B cell (primary cell): ENCODE measurements at places on chromosomes 1 and 21. TPM values are rescaled to one million over a fixed set of nuclear protein-coding genes. Genes with fewer than 3 reads are reported as not detected.

The SPRR5 gene
- not detected in 2 replicates for total RNA-seq

The RER1 gene
- 117 and 118 TPM in 2 replicates for total RNA-seq

The KRTAP21-2 gene
- total RNA-seq = not detected in 2 replicates

The DEPDC1 gene
- 0.07 TPM in 1 of 2 replicates, not detected in the other for total RNA-seq

The ZC3H12A gene
- 67.9 and 73.0 TPM in 2 replicates for total RNA-seq

The LCE1B gene
- total RNA-seq = not detected in 2 replicates

The NEK2 gene
- total RNA-seq = 0.32 TPM in 1 of 2 replicates, not detected in the other

GRCh38 chr21:31967334-31967733 is 94.5 kb downstream of the HUNK start:
- H3K27ac ChIP-seq = no peak overlapping the region
- DNase-seq = no peak
- no peak overlapping the region for H3K4me3 ChIP-seq

DNA sequence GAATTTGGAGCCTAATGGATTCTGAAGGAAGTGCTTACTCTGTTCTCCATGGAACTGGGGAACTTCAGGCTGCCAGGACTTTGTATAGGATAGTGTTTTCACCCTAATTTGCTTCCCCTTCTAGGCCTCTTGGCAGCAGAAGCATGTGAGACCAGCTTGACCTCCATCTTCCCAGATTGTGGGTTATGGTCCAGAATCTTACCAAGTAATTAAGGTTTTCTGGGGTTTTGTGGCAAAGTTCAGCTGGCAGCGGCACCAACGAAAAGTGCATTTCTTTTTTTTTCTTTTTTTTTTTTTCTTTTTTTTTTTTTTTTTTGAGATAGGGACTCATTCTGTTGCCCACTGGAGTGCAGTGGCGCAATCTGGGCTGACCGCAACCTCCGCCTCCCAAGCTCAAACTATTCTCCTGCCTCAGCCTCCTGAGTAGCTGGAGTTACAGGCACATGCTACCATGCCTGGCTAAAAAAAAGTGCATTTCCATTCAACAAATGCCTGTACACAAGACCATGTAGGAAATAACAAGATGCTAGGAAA is 3.4 kb upstream of the BMP8A start:
- DNase-seq = no peak
- H3K27me3 ChIP-seq = no peaks in the 10 kb centered on the region
- H3K27ac ChIP-seq = no peak overlapping the region
- peaks cover 8% of the 10 kb centered on the region for H3K4me1 ChIP-seq

- no peak overlapping the region for H3K4me3 ChIP-seq
- H3K27me3 ChIP-seq = no peaks in the 10 kb centered on the region
- no peaks in the 10 kb centered on the region for H3K36me3 ChIP-seq
These were observed 149.9 kb downstream of the MRPL39 start for GRCh38 chr21:25457411-25457810.

DNA sequence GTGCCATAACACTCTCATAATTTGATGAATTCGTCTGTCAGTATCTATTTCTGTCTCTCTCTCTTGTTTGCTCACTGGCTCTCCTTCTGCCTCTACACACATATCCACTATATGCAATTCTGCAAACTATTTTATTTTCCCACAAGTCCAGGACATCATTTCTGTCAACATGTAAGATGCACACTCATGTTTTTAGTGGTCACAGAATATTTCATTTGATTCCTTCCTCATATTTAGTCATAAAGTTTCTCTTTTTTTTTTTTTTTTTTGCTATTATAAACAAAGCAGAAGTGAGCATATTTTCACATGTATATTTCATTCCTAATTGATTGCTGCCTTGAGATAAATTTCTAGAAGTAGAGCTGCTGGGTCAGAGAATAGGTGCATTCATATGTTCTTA is 165.3 kb downstream of the PGBD5 start:
- no peaks in the 10 kb centered on the region for H3K27me3 ChIP-seq
- peaks cover 9% of the 10 kb centered on the region for H3K4me1 ChIP-seq
- H3K36me3 ChIP-seq = no peaks in the 10 kb centered on the region
- no peak overlapping the region for H3K27ac ChIP-seq
- no peak overlapping the region for H3K4me3 ChIP-seq
- no peak for DNase-seq

DNA sequence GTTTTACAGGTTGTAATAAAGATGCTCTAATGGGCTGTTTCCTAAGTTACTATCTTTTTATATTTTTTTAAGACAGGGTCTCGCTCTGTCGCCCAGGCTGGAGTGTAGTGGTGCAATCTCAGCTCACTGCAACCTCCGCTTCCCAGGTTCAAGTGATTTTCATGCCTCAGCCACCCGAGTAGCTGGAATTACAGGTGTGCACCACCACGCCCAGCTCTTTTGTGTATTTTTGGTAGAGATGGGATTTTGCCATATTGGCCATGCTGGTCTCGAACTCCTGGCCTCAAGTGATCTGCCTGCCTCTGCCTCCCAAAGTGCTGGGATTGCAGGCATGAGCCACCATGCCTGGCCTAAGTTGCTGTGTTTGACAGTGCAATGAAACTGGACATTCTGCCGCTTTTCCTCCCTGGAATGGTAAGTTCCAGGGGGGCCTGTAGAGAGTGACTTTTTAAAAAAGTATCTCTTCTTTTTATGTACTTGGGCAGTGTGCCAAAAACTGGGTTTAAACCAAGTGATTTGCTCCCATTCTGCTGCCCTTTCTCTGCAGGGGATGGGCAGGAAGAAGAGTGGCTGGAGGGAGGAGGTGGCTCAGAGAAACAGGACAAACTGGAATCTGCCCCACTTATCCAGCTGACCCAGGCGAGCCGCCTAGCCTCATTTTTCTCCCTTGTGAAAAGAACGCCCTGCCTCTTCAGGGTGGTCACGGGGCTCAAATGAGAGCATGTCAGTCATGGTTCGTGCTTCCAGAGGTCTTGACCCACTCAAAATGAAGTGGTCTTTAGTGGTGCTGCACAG is 2.3 kb downstream of the SLC37A1 start:
- peaks cover 1% of the 10 kb centered on the region for H3K36me3 ChIP-seq
- DNase-seq = no peak
- H3K4me1 ChIP-seq = peaks cover 14% of the 10 kb centered on the region
- H3K27me3 ChIP-seq = no peaks in the 10 kb centered on the region
- no peak overlapping the region for H3K27ac ChIP-seq

DNA sequence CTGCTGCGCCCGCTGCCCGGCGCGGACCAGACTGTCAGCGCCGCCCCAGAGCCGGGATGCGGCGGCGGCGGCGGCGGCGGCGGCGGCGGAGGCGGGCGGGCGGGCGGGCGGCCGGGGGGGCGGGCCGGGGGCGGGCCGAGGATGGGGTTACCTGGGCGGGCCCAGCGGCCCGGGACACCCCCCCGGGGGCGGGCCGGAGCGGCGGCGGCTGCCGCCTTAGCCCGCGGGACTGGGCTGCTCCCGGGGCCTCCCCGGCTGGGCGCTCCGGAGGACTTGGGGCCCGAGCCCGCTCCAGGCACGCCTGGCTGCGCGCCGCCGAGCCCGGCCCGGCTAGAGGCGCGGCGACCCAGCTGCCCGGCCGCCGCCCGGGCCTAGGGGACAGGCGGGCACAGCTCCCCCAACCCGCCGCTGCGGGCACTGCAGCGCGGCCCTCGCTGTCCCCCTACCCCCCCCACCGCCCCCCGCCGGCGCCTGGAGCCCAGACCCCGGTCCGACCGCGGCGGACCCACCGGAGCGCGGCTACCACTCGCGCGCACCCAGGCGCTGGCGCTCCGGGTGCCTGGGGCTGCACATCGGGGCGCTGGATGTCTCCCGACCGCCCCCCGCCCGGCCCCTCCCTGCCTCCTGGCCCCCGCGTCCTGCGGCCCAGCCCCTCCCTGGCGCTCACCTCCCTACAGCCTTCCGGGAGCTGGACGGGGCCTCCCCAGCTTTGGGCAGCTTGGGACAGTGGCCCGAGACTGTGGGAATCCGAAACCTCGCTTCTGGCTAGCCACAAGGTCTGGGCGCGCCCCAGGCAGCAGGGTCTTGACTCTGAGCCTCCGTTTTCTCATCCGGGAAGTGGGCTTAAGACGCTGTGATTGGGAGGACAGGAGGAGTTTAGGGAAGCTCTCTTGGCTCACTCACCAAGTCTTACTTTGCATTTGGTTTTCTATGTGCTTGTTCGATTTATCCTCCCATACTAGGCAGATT is at the start of gene WNT4:
Gene WNT4 (minus strand): TSS at position 33 of the 969 bp plus-strand sequence. CDS start 175 bp downstream, outside the sequence.
- DNase-seq = peak; percentile 54
- peaks cover 36% of the 10 kb centered on the region for H3K27me3 ChIP-seq
- no peak within 1 kb of the TSS for H3K27ac ChIP-seq
- H3K36me3 ChIP-seq = no peaks in the 10 kb centered on the region
- peaks cover 14% of the 10 kb centered on the region for H3K4me1 ChIP-seq

- H3K36me3 ChIP-seq = no peaks in the 10 kb centered on the region
- H3K4me1 ChIP-seq = no peaks in the 10 kb centered on the region
- H3K4me3 ChIP-seq = no peak overlapping the region
- no peaks in the 10 kb centered on the region for H3K27me3 ChIP-seq
These were observed 13.5 kb downstream of the COL6A1 start for GRCh38 chr21:45994759-45995685.

- DNase-seq = no peak
- no peaks in the 10 kb centered on the region for H3K27me3 ChIP-seq
- no peak overlapping the region for H3K27ac ChIP-seq
- no peak overlapping the region for H3K4me3 ChIP-seq
- no peaks in the 10 kb centered on the region for H3K4me1 ChIP-seq
These were observed 122.9 kb downstream of the NUF2 start for GRCh38 chr1:163444665-163445064.

DNA sequence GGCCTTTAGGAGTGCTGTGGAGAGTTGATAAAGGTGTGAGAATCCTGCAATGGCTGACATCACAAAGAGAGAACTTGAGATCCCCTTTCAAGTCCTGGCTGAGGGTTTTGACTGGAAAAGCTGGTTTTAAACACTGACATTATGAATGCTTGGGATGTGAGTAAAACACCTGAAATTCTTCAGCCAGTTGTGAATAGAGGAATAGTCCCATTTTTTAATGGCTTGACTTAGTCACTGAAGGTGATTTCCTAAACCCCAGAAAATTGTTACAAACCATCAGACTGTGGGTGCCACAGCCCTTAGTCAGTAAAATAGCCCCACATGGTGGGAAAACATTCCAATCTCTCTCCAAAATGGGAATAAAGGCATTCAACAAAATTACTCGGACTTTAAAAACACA is 107.7 kb upstream of the LMO4 start:
- H3K4me1 ChIP-seq = no peaks in the 10 kb centered on the region
- no peak overlapping the region for H3K4me3 ChIP-seq
- H3K36me3 ChIP-seq = no peaks in the 10 kb centered on the region
- no peak for DNase-seq

DNA sequence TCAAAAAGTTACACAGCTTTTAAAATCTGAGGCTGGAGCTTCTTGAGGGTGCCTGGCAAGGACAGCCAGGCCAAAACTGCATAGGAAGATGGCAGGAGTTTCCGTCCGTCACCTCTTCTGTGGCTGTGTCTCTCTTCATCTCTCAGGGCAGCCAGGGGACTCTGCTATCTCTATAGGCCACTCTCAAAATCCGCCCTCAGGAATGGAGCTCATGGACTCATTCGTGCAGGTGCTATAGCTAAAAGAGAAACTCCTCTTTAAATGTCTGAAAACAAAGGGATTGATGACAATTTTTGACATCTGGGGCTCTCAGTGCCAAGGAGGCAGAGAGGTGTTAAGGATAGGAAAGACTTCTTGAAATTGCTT is 27.2 kb downstream of the OVAAL start:
- H3K36me3 ChIP-seq = no peaks in the 10 kb centered on the region
- no peaks in the 10 kb centered on the region for H3K27me3 ChIP-seq
- H3K4me1 ChIP-seq = no peaks in the 10 kb centered on the region
- DNase-seq = no peak
- no peak overlapping the region for H3K27ac ChIP-seq

- no peaks in the 10 kb centered on the region for H3K4me1 ChIP-seq
- no peak for DNase-seq
- peaks cover 20% of the 10 kb centered on the region for H3K27me3 ChIP-seq
- no peak overlapping the region for H3K4me3 ChIP-seq
- H3K36me3 ChIP-seq = no peaks in the 10 kb centered on the region
These were observed 223.1 kb upstream of the TMEM51 start for GRCh38 chr1:14930247-14930965.

DNA sequence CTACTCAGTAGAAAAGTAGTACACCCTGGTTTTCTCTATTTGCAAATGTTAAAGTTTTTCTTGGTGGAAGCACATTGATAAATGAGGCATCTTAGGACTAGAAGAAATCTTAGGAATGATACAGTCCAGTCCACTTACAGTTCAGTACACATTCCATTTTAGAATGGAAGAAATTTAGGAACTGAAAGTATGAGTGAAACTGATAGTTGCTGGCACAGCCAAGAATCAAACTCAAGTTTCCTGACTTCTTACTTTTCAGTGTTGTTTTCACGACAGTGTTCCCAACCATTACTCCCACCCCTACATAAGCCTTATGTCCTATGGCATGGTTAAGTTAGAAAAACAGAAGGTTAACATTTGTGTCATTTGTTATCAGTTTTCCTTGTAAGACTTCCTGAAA is 258.5 kb downstream of the BACH1 start:
- peak; percentile 5 for DNase-seq
- H3K27me3 ChIP-seq = no peaks in the 10 kb centered on the region
- no peak overlapping the region for H3K4me3 ChIP-seq
- H3K4me1 ChIP-seq = no peaks in the 10 kb centered on the region
- no peak overlapping the region for H3K27ac ChIP-seq

DNA sequence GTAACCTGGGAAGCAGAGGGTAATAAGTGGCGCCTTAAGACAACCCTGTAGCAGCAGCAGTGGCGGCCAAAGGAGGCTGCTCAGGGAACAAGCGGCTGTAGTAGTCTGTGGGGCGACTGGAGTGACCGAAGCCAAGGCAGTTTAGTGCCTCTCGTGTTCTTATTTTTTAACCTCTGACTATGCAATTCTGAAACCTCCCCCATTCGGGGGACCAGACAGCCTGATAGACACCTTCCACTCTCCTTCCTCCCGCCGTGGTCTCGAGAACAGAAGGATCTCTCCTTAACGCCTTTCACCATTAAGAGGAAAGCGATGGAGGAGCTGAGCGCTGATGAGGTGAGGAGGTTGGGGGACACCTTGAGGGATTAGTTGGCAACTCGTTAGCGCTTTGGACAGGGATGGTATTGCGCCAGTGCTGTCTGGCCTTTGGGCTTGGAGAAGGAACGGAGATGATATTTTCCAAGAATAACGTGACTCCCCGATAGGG is 644 bp downstream of the UBE4B start:
- no peak for DNase-seq
- H3K27me3 ChIP-seq = no peaks in the 10 kb centered on the region
- H3K27ac ChIP-seq = peak overlapping the region; percentile 84
- peaks cover 3% of the 10 kb centered on the region for H3K36me3 ChIP-seq

DNA sequence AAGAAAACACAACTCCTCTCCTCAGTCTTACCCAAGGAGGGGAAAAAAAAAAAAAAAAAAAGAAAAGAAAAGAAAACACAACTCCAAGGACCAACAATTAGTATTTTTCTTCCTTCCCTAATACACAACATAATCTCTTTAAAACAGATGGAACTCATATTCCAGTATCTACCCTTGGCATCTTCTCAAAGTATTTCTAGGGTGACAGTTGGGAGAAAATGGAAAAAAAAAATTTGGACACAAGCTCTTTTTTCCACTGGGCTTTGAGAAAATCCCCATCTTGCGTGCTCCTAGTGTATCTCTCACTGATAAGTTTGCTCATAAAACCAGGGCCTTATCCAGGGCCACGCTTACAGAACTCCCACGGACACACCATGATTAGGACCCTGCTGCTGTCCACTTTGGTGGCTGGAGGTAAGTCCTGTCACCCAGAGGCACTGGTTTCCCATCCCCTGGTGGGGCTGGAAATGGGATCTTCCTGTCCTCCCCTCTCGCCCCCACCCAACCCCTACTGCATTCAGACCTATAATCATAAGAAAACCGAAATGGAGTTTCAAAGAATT is at the start of gene CELA2B:
Gene CELA2B (plus strand): TSS at position 353 of the 563 bp plus-strand sequence. CDS start 22 bp downstream, at position 375.
- no peak for DNase-seq
- no peaks in the 10 kb centered on the region for H3K27me3 ChIP-seq
- no peak within 1 kb of the TSS for H3K27ac ChIP-seq
- no peaks in the 10 kb centered on the region for H3K4me1 ChIP-seq
